ENCODE measurements at places on chromosomes 7 and 10.
A peak's percentile ranks its signal among the peaks of the same experiment; 100 is the strongest.

DNA sequence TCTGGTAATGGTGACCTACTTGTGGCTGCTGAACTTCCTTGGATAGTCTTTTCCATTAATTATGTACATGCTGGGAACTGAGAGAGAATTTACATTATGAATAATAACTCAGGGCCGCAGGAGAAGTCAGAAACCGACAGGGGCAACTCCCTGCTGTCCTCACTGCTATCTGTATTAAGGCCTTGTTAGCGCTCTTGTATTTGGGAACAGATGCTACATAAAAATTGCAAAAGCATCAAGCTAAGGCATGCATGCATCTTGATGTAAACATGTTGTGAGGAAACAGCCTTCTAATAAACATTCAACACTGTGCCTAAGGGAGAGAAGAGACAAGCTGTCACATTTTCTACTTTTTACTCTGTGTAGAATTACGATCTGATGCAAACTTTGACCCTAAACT lies 158.4 kb downstream of the PARD3 start:
- no peaks in the 10 kb centered on the region for H3K27me3 ChIP-seq
- H3K27ac ChIP-seq, result peak overlapping the region; percentile 4
- peaks cover 21% of the 10 kb centered on the region for H3K4me1 ChIP-seq
- no peak overlapping the region for H3K4me3 ChIP-seq

GRCh38 chr7:120955577-120956149 lies 5.1 kb downstream of the ING3 start:
- DNase-seq, result no peak
- peaks cover 47% of the 10 kb centered on the region for H3K36me3 ChIP-seq
- peaks cover 3% of the 10 kb centered on the region for H3K4me1 ChIP-seq
- no peak overlapping the region for H3K27ac ChIP-seq

DNA sequence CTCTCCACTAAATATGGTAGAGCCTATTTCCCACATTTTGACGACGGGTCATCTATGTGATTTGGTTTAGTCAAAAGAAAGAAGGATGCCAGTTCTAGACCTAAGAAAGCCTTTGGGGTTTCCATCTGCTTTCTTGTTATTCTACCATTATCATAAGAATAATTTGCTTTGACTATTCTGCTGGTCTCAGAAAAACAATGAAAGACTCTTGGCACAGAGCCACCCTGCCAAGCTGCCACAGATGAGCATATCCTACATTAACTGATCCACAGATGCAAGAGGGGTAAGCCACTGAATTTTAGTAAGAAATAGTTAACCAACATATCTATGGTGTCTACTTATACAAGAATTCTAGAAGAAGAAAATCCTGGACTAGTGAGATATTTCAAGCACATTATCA lies 158.6 kb upstream of the MAGI2 start:
- H3K4me3 ChIP-seq, result no peak overlapping the region
- H3K36me3 ChIP-seq, result peaks cover 7% of the 10 kb centered on the region
- no peak overlapping the region for H3K27ac ChIP-seq
- DNase-seq, result no peak
- no peaks in the 10 kb centered on the region for H3K4me1 ChIP-seq
- H3K27me3 ChIP-seq, result no peaks in the 10 kb centered on the region

- no peaks in the 10 kb centered on the region for H3K27me3 ChIP-seq
- DNase-seq, result peak; percentile 26
- H3K4me3 ChIP-seq, result no peak overlapping the region
- peaks cover 26% of the 10 kb centered on the region for H3K36me3 ChIP-seq
- H3K27ac ChIP-seq, result no peak overlapping the region
Measured at GRCh38 chr10:125146791-125147579, 13.4 kb downstream of the CTBP2 start.

DNA sequence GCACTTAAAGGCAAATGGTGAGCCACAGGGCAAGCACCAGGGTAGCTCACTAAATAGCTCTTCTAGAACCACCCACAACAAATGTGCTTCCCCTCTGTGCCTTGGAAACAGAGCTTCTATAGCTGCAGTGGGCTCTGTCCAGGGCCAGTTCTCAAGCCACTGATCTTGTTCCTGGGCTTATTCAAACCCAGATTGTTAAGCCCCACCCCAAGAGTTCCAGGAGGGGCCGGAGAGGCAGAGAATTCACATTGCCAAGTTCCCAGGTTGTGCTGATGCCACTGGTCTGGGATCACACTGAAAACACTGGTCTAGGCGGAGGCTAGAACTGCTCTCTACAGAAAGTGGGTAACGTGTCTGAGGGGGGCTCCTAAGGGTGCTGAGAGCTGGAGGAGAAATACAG lies 15.4 kb upstream of the KDM7A start:
- H3K36me3 ChIP-seq, result no peaks in the 10 kb centered on the region
- H3K4me1 ChIP-seq, result no peaks in the 10 kb centered on the region

GRCh38 chr10:80459047-80459865 lies 5.1 kb downstream of the TSPAN14 start:
- H3K27ac ChIP-seq, result no peak overlapping the region
- DNase-seq, result peak; percentile 43
- H3K4me1 ChIP-seq, result peaks cover 34% of the 10 kb centered on the region
- no peak overlapping the region for H3K4me3 ChIP-seq

DNA sequence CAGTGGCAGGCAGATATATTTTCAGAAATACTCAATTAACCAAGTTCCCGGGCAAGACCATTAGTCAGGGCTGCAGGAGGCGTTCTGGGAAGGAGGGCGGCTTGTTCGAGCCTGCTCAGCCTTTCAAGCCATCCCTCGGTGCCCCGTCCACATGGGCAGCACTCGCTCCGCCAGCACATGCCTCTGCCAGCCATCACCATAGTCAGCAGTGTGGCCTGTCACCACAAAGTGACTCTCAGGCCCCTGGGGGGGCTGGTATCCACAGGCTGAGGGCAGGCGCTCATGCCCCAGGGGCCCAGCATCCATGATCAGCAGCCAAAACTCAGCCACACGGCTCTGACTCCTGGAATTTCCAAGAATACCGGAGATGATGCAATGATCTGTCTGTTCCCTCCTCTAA lies 81.9 kb downstream of the CHST15 start:
- H3K27ac ChIP-seq, result no peak overlapping the region
- H3K27me3 ChIP-seq, result no peaks in the 10 kb centered on the region
- H3K4me1 ChIP-seq, result no peaks in the 10 kb centered on the region
- H3K4me3 ChIP-seq, result no peak overlapping the region
- no peak for DNase-seq
- peaks cover 30% of the 10 kb centered on the region for H3K36me3 ChIP-seq

- no peaks in the 10 kb centered on the region for H3K36me3 ChIP-seq
- no peak overlapping the region for H3K4me3 ChIP-seq
- no peak overlapping the region for H3K27ac ChIP-seq
Measured at GRCh38 chr7:123122916-123123315, 76.9 kb downstream of the SLC13A1 start.

DNA sequence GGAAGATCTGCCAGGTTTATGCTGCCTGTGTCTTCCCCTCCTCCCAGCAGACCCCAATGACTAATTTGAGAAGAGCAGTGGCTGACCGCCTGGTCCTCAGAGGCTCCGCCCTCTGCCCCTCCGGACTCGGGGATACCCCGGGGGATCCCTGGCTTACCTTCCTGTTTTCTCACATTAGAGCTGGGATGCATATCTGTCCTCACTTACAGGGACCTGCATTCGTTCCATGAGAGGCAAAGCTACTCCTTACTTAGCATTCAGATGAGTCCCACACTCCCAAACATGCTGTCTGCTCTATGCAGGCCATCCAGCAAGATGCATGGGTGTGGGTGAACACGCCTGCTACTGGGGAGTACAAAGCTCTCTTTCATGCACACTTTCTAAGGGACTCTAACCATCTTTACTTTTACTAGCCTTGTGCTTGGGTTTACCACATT lies 24.0 kb downstream of the VOPP1 start:
- no peaks in the 10 kb centered on the region for H3K27me3 ChIP-seq
- peaks cover 8% of the 10 kb centered on the region for H3K36me3 ChIP-seq
- H3K27ac ChIP-seq, result no peak overlapping the region

GRCh38 chr10:70774810-70775678 lies 10.1 kb downstream of the TBATA start:
- no peaks in the 10 kb centered on the region for H3K4me1 ChIP-seq
- H3K27ac ChIP-seq, result no peak overlapping the region
- no peaks in the 10 kb centered on the region for H3K36me3 ChIP-seq
- H3K4me3 ChIP-seq, result no peak overlapping the region

DNA sequence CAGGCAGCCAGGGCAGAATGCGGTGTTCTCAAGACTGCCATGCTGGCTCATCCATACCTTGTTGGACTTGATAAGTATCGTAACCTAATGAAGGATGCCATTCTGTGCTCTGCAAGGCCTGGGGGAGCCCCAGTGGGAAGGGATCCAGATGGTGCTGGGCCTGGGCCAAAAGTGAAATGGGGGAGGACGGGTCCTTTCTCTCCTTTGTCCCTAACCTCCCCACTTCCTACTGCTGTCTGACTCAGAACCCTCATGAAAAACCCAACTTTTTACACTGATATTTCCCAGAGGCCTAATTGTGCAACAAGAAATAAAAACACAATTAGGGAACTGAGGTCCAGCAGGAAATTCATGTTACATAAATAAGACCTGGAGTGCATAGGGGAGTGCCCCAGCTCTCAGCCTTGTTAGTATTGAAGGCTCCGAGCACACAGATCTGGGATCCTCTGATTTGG lies 193.7 kb upstream of the SVIL start:
- no peaks in the 10 kb centered on the region for H3K36me3 ChIP-seq
- no peak overlapping the region for H3K27ac ChIP-seq
- no peaks in the 10 kb centered on the region for H3K4me1 ChIP-seq
- no peak for DNase-seq
- no peaks in the 10 kb centered on the region for H3K27me3 ChIP-seq
- no peak overlapping the region for H3K4me3 ChIP-seq

DNA sequence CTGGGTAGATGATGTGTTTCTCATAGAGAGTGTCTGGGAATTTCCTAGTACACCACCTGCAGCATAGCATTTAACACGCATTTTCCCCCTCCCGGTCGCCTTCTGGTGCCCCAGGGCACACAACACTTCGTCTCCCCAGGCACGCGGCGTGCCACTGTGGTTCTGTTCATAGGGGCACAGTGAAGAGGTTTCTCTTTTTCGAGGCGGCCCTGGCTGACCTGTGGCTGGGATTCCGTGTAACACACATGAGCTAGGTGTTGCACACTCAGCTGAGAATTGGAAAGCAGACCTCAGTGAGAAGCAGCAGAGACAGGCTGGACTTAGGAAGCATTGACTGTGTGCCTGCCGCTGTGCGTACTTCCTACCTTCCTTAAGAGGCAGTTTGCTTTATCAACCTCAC lies 214.3 kb upstream of the SHH start:
- DNase-seq, result no peak
- H3K4me3 ChIP-seq, result no peak overlapping the region
- no peaks in the 10 kb centered on the region for H3K27me3 ChIP-seq
- H3K27ac ChIP-seq, result no peak overlapping the region
- H3K4me1 ChIP-seq, result no peaks in the 10 kb centered on the region
- no peaks in the 10 kb centered on the region for H3K36me3 ChIP-seq

- H3K4me3 ChIP-seq, result no peak overlapping the region
- H3K27ac ChIP-seq, result no peak overlapping the region
- no peaks in the 10 kb centered on the region for H3K36me3 ChIP-seq
- no peak for DNase-seq
- H3K4me1 ChIP-seq, result no peaks in the 10 kb centered on the region
Measured at GRCh38 chr10:30017966-30018365, 41.4 kb downstream of the JCAD start.

DNA sequence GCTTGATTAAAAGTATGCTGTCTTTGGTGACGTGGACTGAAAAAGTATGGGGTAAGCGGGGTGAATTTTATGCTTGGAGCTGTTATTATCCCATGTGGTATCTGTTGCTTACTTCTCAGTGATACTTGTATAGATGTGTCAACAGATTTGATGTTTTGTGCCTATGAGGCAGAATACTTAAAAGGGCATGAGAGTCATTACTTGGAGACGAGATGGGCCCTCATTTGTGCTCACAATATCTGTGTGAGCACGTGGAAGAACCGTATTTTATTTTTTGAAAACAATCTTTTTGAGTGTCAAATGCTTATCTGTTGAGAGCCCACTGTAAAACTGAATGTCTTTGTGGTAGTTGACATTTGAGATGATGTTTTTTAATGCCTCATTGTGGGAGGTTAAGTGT lies 281.9 kb downstream of the EXOC4 start:
- peaks cover 2% of the 10 kb centered on the region for H3K36me3 ChIP-seq
- H3K4me1 ChIP-seq, result no peaks in the 10 kb centered on the region
- H3K4me3 ChIP-seq, result no peak overlapping the region
- no peaks in the 10 kb centered on the region for H3K27me3 ChIP-seq

DNA sequence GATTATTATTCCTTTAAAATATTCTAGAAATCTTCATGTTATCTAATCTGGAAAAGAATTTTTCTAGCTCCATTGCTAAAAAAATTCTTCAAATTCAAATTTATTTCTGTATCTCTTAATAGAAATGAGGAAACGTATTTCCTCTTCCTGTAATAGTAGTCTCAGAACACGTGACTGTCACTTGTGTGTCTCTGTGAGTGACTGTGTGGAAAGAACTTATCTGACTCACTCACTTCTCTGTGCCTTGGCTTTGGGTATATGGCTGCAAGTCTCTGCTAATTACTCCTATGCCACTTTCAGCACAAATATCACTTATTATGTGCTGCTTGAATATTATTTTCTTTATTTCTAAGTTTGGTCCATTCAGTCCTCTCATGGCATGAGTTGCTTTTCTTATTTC lies 132.7 kb downstream of the CNTNAP2 start:
- H3K36me3 ChIP-seq, result peaks cover 17% of the 10 kb centered on the region
- DNase-seq, result no peak
- H3K4me1 ChIP-seq, result peaks cover 11% of the 10 kb centered on the region
- H3K27me3 ChIP-seq, result no peaks in the 10 kb centered on the region

DNA sequence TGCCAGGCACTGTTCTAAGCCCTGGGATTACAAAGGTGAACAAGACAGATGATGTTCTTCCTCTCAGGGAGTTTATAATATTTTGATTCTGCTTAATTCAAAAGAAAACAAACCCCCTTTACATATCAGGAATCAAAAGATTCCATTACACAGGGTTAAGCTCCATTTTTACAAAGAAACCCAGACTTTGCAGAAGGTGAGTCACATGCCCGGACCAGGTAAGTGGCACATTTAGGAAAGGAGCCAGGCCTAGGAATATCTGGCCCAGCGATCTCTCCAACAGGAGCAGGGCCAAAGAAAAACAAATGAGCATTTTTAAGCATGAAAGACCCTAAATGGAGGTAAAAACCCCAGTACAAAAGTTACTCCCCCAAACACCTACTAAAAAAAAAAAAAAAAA lies 1.1 kb downstream of the STN1 start:
- DNase-seq, result no peak
- no peak overlapping the region for H3K27ac ChIP-seq
- peak overlapping the region; percentile 91 for H3K4me3 ChIP-seq
- H3K36me3 ChIP-seq, result peaks cover 22% of the 10 kb centered on the region
- H3K27me3 ChIP-seq, result no peaks in the 10 kb centered on the region
- peaks cover 3% of the 10 kb centered on the region for H3K4me1 ChIP-seq

- H3K27ac ChIP-seq, result no peak overlapping the region
- H3K27me3 ChIP-seq, result no peaks in the 10 kb centered on the region
- no peaks in the 10 kb centered on the region for H3K36me3 ChIP-seq
- no peaks in the 10 kb centered on the region for H3K4me1 ChIP-seq
Measured at GRCh38 chr7:92648067-92648466, 57.9 kb upstream of the FAM133B start.

GRCh38 chr10:8043569-8044306 lies 10.8 kb upstream of the GATA3 start:
- no peaks in the 10 kb centered on the region for H3K36me3 ChIP-seq
- H3K27me3 ChIP-seq, result peaks cover 100% of the 10 kb centered on the region
- H3K4me1 ChIP-seq, result no peaks in the 10 kb centered on the region
- no peak overlapping the region for H3K27ac ChIP-seq

All from H9 (cell line).